Aorta (tissue), 5 donors: ENCODE measurements at places on chromosomes 7 and 10. TPM values are rescaled to one million over a fixed set of nuclear protein-coding genes. Genes with fewer than 3 reads are reported as not detected.

Gene SCART1
- 5.4 TPM for total RNA-seq

Gene CNPY1
- total RNA-seq = not detected

Gene NPVF
- total RNA-seq = not detected

Gene FXYD4
- not detected for total RNA-seq

Gene SMC3
- 35.8 TPM for total RNA-seq

Gene ADARB2
- total RNA-seq = not detected

Gene MUC3A
- 0.45 TPM for total RNA-seq

Gene FBXO24
- not detected for total RNA-seq

Gene SPDYE1
- not detected for total RNA-seq

Gene MAP3K8
- total RNA-seq = 80.3 TPM

Gene CHPF2
- total RNA-seq = 49.1 TPM

Gene NEUROD6
- total RNA-seq = not detected

Gene ASB10
- total RNA-seq = not detected

Gene NEUROG3
- not detected for total RNA-seq

Gene C7orf25
- 5.0 TPM for total RNA-seq

Gene ATRNL1
- total RNA-seq = 41.0 TPM

Gene DENND11
- 19.1 TPM for total RNA-seq

Gene TFPI2
- total RNA-seq = 5.8 TPM

Gene ADRB1
- total RNA-seq = 0.19 TPM

Gene GIMAP5
- 18.8 TPM for total RNA-seq

Gene FAM171A1
- total RNA-seq = 11.2 TPM

Gene VKORC1L1
- total RNA-seq = 21.9 TPM

Gene ETV1
- total RNA-seq = 6.5 TPM

Gene VWDE
- 0.55 TPM for total RNA-seq

Gene CFAP69
- total RNA-seq = 11.4 TPM
